ENCODE measurements at places on chromosomes 1 and 21. TPM values are rescaled to one million over a fixed set of nuclear protein-coding genes. Genes with fewer than 3 reads are reported as not detected.

OR14K1 gene
- 0.62 TPM for total RNA-seq

DNA sequence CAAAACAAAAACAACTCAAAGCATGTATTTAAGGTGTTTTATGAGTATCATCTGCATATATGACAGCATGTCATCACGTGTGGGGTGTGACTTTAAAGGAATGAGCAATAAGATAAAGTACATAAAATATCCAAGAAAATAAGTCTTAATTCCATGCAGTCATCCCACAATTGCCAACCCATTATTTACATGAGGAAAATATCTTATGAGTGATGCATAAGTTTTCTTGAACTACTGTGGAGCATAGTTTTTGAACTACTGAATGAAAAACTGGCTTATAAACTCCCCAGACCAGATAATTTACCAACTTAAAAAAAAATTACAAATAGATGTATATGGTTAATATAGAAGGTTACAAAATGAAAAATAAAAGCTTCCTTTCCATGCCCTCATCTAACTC, 29.7 kb upstream of the MTMR11 start:
- no peaks in the 10 kb centered on the region for H3K27me3 ChIP-seq
- DNase-seq = no peak
- no peak overlapping the region for H3K27ac ChIP-seq
- H3K4me3 ChIP-seq = no peak overlapping the region

ADAMTS4 gene
- total RNA-seq = 78.9 TPM

CAMSAP2 gene
- 51.9 TPM for total RNA-seq

DNA sequence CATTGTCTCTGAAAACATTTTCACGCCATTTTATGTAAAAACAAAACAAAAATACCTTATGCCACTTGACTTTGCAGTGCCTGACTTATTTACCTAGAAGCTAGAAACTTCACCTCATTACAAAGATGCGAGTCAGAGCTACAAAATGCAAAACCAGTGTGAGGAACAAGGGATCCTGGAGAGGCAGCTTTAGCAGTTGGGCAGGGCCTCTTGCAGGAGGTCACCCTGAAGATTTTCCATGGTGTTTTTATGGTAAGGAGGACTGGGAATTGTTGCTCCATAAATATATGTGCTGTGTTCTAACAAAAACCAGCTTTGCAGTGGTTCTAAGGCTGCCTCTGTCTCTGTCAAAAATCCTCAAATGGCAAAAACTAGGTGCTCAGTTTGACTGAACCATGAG, 36.4 kb upstream of the TARBP1 start:
- no peak overlapping the region for H3K4me3 ChIP-seq
- H3K36me3 ChIP-seq = no peaks in the 10 kb centered on the region
- H3K27me3 ChIP-seq = no peaks in the 10 kb centered on the region
- H3K4me1 ChIP-seq = no peaks in the 10 kb centered on the region
- no peak for DNase-seq

SMG7 gene
- total RNA-seq = 31.0 TPM

LCE6A gene
- total RNA-seq = not detected

All from aorta (tissue), 5 donors.